ENCODE measurements at places on chromosomes 5 and 9.

DNA sequence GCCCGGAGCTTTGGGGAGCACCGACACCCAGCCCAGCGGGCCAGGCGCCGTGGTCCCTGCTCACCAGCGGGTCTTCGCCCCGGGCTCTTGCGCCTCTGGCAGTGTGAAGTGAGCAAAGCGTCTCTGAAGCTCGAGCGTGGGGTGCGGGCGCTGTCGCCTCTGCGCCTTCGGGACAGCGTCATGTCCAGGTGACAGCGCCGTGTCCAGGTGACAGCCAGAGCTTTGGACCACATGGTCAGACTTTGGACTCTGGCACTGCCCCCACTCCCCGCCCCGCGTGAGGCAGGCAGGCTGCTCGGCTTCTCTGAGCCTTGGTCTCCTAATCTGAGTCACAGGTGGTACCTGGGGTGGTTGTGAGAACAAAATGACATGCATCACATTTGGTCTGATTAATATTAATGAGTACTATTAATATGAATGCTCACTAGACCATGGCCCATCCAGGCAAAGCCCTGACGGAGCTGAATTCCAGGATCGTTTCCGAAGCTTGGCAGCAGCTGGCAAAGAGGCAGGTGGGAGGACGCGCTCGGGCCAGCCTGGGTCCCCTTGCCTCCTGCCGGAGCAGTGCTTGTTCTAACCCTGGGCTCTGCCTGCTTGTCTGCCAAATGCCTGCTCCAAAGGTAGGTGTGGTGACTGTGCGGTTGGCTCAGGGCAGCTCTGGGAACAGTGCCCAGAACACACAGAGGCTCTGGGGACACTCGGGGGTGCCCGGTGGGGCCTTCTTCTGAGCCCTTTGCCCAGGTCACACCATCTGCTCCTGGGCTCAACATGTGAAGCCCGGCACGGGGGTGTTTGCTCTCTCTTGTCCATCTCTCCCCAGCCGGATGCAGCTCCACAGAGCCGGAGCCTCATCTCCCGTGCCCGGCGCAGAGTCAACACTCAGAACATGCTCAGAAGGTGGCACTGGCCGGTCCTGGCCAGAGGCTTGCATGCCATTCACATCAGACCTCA is 157.1 kb downstream of the OLFM1 start:
- DNase-seq: no peak

DNA sequence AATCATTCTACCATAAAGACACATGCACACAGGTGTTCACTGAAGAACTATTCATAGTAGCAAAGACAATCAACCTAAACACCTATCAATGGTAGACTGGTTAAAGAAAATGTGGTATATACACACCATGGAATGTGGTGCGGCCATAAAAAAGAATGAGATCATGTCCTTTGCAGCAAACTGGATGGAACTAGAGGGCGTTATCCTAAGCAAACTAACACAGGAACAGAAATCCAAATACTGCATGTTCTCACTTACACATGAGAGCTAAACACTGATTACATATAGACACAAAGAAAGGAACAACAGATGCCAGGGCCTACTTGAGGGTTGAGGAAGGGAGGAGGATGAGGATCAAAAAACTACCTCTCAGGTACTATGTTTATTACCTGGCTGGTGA is 103.8 kb downstream of the DRD1 start:
- DNase-seq: no peak

- no peak for DNase-seq
Observed at GRCh38 chr9:69755205-69755604, 4.6 kb downstream of the PTAR1 start.

DNA sequence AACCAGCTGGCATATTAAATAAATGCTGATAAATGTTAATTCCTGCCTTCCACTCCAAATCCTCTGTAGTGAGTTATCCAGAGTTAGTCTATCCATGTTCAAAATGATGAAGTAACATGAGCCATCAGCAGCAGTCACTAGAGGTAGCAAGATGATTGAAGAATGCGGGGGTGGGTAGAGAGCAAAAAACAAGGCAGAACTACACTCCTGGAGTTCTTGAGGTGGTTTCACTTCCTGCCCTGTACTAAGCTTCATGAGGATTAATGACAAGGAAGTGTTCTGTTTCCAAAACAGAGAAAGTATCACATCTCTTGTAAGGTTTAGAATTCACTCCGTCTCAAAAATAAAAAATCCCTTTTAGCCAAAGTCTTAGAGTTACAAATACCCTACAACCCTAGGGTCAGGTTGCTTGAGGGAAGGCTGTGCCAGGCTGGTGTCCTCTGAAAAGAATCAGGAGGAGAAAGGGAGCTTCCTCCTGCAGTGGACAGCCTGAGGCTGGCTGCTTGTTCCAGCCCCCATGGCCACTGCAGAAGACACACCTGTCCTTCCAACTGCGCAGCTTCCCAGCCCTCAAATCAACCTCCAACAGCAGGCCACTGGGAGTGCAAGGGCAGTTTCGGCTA is 180.2 kb downstream of the DENND1A start:
- peak; percentile 25 for DNase-seq

- peak; percentile 51 for DNase-seq
Observed at GRCh38 chr9:136225366-136225747, 20.3 kb downstream of the QSOX2 start.
